Stimulated activated CD4-positive, alpha-beta T cell treated with anti-CD3 and anti-CD28 coated beads, Interleukin-4, amount 100 ng/mL, for 4 hours (primary cell): ENCODE measurements at places on chromosomes 3 and 15.

DNA sequence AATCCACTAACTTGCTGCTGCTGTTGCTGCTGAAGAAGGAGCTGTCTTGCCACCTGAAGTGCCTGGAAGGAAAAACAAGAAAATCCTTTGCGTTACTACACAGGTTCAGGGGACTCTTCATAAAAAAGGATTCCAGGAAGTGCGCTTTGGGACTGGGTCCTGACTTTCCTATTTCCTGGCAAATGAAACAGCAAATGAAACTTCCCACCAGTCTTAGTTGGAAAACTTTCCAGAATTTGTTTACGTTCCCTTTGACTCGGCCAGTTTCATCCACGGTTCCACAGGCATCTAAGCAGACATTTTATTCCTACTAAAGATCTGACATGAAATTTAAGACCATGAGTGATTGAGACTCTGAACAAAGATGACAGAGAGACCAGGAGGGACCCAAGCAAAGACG lies 471.0 kb downstream of the FOXP1 start:
- DNase-seq = no peak

DNA sequence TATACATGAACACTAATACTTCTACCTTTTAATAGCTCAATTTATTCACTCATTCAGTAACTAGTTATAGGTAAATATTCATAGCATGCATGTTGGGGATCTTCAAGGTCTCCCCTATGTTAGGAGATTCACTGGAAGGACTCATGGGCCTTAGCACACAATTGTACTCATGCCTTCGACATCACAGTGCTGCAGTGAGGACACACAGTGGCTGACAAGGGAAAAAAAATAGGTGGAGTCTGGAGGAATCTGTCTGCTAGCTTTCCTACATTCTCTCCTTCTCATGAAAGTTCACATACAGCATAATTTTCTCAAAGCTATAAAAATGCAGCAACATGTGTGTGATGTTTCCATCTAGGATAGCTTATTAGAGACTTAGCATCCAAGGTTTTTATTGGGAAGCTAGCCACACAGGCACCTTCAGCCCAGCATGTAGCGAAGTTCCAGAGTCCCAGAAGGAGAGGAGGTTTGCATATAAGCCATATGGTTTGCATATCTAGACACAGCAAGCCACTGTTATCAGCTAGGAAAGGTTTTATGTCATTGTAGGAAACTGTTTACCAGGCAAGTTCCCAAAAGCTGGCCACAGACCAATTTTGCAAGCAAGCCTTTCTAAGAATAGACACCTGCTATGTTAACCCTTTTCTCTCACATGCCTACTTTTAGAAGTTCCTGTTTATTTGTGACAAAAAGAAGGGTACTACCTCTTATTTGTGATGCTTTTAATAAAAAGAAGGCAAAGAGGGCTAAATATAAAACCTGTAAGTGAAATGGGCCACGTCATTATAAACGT lies 46.4 kb downstream of the MORC1 start:
- no peak for DNase-seq

DNA sequence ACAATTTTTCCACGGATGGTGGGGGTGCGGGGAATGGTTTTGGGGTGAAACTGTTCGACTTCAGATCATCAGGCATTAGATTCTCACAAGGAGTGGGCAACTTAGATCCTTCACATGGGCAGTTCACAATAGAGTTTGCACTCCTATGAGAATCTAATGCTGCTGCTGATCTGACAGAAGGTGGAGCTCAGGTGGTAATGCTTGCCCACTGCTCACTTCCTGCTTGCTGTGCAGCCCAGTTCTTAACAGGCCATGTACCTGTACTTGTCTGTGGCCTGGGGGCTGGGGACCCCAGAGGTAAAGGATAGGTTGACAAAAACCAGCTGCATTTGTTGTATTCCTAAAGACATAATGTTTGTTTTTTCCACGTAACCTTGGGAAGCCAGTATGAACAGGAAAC lies 16.0 kb downstream of the DZIP3 start:
- DNase-seq = no peak

DNA sequence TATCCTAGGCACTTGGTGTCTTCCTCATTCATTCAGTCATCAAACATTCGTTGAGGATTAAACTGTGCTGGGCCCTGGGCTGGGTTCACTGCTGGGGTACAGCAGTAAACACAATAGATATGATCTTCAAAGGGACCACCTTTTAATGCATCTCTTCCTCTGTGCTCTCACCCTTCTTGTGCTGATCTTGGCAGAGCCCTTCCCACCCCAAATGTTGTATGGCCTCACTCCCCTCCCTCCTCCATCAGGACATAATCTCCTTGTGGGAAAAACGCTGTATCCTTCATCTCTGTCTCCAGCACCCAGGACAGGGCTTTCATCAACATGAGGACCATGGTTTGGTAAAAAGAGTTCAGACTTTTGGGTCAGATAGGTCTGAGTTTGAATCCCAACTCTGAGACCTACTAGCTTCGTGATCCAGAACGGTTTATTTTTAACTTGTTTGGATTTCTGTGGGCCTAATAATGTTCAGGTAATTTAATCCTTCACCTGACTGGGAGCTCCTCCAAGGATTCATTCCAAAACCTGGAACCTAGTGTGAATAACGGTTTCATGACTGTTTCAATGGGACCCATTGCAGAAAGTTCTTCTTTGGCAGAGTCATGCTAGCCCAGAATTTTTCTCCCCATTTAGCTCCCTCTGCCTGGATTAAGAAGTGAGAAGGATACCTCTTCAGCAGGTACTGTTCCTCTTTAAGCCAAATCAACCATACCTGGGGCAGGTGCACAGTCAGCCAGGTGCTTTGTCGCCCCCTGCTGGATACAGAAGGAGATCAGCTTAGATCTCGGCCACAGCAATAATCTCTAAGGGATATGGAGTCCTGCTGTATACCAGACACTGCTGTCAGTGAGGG lies 5.2 kb upstream of the WNT7A start:
- DNase-seq = peak; percentile 55
